ENCODE measurements at places on chromosomes 1 and 21.

GRCh38 chr21:24316277-24316922, 1290.9 kb downstream of the MRPL39 start:
- no peak for DNase-seq

DNA sequence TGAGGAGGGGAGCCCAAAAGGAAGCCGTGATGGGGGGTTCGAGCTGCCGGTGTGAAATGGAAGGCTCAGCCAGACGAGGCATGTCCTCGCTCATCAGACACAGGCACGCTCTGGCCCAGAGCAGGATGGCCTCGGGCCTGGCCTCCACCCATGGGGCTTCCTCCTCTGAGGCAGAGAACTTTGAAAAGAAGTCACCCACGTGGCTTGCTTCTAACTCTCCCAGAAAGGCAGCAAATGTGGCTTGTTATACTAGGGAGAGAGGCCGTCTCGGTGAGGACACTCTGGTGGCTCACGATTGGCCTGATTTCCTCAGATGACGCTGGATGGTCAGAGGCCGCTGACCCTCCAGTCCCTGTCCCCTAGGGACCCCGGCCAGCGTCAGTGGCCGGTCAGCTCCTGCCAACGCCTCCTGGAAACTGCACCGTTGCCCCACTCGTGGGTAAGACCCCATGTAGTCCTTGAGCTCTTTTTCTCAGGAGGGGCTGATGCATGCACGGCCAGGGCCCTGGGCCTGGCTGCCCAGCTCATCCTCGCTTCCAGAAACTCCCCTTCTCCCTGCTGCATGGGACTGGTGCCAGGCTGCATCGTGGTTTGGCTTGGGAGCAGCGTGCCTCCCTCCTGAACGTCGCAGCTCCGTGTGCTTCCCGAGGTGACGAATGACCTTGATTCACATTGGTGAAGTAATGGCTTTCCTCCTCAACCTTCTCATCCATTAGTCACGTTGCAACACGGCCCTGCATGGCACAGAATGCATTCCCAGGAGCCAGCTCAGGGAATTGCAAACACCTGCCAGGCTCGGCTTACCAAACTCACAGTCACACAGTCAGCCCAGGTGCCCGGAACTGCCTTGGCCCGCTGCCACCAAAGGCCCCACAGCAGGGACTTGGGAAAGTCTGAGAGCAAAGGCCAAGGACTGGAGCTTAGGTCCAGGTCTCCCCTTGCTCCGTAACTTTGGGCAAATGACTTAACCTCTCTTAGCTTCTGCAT, 58.8 kb downstream of the TOMM20 start:
- no peak for DNase-seq

GRCh38 chr1:71610476-71610875, 529.6 kb upstream of the ZRANB2 start:
- no peak for DNase-seq

- no peak for DNase-seq
These were observed 13.3 kb downstream of the TRIM11 start for GRCh38 chr1:228393268-228393701.

GRCh38 chr1:18357622-18358230, 123.0 kb upstream of the KLHDC7A start:
- no peak for DNase-seq

GRCh38 chr1:198601936-198602889, 36.6 kb upstream of the PTPRC start:
- no peak for DNase-seq

GRCh38 chr1:203871114-203871880, 9.9 kb downstream of the SNRPE start:
- DNase-seq = peak; percentile 5

DNA sequence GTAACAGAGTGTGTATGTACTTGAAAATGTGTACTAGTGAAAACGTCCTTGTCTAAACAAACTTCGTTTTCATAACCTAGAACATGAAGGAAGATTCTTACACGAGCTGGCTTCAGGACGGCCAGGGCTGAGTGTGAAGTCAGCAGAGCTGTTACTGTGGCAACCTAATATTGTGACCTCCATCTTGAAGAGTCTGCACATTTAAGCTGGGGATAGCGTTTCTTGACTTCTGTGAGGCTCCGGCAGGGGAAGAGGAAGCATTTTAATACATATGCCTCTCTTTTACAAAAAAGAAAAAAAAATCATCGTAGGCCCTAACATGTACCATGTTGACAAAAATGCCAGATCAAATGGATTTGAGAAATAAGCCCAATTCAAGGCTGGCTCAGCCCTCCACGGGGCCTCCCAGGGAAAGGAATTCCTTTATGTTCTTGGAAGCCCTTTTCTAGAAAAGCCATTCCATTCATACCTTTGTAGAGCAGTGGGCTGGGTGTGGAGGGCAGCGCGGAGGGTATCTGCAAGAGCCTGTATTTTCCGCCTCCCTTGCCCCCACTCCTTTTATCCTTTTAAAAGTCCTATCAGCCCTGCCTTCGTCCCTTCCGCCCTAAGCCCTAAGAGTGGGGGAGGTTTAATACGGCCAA, 51.1 kb downstream of the SIM2 start:
- DNase-seq = no peak

- DNase-seq = no peak
These were observed 390.6 kb downstream of the NUF2 start for GRCh38 chr1:163712321-163712720.

- no peak for DNase-seq
These were observed 7.2 kb downstream of the RUNX1 start for GRCh38 chr21:35041881-35042280.

DNA sequence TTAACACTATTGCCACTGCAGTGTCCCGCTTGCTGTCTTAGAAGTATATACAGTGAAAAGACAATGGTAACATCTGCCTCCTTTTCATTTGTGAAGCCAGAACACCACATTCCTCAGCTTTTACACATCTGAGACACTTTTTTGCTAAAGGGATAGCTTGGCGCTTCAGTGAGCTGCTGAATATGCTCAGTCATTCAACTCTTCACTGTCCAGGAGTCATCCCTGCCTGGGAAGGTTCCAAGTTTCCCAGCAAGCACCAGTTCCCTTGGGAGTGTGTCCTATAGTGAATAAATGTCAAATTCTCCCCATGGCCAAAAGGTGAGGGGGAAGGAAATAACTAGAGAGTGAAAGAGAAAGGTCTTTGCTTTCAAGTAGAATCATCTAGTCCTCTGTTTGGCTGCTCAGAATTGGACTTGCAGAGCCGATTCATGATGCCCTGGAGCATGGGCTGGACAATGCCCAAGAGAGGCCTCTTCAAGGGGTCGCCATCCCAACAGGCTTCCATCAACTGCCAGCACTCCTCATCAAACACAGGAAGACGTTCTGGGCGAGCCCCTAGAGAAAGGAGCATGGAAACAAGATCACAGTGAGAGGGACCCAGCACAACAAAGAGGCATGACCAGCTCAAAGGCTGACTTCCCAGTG, 25.5 kb upstream of the RBBP5 start:
- no peak for DNase-seq

GRCh38 chr1:27455139-27455811, 34.7 kb downstream of the WASF2 start:
- peak; percentile 39 for DNase-seq

DNA sequence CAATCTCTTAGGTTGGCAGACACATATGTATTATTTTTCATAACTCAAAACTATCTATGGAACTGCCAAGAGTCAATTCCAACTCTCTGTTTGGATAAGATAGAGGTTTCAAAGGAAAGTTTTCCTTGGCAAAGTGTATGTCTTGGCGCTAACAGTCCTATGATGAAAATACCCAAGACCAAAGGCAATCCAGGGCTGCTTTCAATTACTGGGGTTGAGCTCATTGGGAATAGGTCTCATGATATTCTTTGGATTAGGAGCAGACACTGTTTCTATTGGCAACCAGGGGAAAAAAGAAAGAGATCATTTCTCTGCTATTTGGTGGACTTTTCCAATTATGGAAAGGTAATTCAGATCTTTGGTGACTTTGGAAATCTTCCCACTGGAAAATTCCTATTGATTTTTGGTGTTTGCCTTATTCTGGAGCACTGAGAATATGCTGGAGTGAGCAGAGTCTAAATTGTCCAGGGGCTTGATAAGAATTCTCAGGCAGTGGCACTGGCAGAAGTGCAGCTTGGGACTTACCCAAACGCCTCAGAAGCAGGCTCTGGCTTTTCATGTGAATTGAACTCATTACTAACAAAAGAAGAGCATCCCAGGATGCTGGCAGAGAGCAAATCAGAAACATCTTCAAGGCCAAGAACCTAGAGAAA, 20.4 kb upstream of the PLXNA2 start:
- no peak for DNase-seq

DNA sequence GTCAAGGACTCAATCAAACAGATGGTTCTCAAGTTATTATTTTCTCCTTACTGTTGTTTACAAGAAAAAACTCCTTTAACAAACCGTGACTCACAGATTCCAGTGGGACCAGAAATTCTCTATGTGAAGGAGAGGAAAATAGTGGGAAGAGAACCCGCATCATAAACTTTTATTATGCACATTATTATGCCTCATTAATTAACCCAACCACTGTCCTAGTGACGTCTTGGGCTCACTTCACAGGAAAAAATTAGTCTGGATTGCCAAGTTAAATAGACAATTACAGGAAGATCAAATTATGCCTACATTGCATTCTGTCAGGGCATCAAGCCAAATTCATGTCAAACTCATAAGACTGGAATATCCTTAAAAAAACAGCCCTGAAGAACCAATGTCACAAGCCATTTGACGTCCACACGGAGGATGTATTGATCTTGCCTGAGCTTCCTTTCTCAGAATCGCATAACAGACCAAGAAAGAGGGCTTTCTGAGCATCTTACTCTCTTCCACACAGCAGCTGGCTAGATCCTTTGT, 347.8 kb downstream of the DUSP10 start:
- no peak for DNase-seq

DNA sequence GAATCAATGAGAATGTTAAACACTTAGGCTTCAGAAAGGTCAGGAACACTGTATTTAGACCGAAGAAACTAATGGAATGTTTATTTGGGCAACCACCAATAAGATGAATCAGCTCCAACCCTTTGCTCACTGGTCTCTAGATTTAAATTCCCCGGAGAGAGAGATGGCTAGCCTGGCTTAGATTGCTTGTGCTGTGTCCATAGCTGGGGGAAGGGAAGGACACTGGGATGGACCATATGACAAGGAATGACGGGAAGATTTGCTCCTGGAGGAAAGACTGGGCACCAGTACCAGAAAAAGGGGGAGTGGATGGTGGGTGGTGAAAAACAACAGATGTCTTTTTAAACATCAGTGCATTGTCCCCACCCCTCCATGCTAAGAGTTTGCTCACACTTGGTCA, 426.6 kb downstream of the DUSP10 start:
- DNase-seq = no peak

- DNase-seq = no peak
These were observed 1.7 kb downstream of the RAB7B start for GRCh38 chr1:206001476-206001888.

Measured in central memory CD4-positive, alpha-beta T cell (primary cell).